ENCODE measurements at places on chromosomes 3 and 15.

DNA sequence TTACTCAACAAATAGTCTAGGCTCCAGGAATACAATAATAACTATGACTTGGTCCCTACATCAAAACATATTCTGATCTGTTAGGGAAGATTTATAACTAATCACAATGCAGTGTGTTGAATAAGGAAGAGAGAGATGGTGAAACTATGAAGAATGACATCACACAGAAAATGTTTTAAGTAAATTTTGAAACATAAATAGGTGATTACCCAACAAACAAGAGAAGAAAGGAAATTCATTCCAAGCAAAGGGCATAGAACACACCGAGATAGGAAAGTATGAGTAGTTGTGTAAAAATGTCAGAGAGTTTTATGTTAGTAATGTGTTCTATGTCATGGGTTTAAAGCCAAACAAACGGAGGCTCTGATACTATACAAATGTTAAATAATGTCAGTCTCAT, 13.4 kb downstream of the SEC62 start:
- DNase-seq: no peak

GRCh38 chr3:16247282-16248061, 17.3 kb downstream of the DPH3 start:
- DNase-seq: peak; percentile 72

DNA sequence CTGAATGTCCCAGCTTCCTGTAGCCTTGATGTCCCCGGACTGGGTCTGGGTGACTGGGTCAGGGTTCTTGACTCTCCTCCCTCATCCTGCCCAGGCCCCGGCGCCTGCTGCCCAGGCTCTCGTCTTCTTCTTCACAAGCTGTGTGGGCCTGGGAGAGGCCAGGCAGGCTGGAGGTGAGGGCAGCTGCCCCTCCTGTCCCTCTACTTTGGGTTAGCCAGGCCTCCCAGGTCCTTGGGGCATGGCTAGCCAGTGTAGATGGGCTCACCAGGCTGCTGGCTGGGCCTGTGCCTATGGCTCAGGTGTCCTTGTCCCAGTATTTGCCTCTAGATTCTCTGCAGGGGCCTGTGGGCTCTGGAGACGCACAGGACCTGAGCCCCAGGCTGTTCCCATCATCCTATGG, 31.8 kb downstream of the TKT start:
- DNase-seq: no peak

DNA sequence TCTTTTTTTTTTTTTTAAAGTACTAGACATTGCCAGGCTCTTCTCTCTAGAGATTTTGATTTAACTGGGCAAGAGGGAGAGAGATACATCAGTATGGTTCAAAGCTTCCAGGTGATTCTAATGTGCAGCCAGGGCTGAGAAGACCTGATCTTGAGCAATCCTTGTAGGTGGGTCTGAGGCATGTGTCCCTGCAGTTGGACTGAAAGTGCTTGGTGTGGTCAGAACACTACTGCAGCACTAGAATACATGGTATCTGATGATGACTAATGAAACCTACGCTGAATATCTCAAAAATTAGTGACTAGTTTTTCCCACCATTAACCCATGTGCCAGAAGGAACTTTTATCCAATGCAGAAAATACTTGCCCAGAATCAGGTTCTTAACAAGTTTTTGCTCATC, 34.4 kb upstream of the MYO5C start:
- no peak for DNase-seq
